Right renal cortex interstitium (tissue), 3 donors: ENCODE measurements at places on chromosomes 1 and 21.

DNA sequence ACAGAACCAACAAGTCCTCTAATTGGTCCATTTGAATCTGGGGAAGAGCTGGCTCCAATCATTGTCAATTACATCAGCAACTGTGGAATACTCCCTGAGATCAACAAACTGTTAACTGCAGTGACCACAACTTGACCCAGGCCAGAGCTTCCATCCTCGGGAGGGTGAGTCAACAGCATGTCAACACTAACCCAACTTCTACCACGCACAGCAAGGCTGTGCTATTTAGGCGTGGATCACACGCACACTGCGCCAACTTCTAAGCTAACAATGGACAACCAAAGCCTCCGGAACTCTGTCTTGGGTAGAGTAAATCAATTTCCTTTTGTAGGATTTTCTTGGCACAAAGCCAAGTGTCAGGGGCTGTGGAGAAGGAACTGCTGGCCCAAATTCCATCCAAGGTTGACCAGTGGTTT lies 30.4 kb downstream of the APP start:
- no peak for DNase-seq

- DNase-seq = no peak
Measured at GRCh38 chr1:103108376-103109150, at the start of gene COL11A1. Gene COL11A1 (minus strand): TSS chr1:103108522. CDS start chr1:103108178, 344 bp downstream.

DNA sequence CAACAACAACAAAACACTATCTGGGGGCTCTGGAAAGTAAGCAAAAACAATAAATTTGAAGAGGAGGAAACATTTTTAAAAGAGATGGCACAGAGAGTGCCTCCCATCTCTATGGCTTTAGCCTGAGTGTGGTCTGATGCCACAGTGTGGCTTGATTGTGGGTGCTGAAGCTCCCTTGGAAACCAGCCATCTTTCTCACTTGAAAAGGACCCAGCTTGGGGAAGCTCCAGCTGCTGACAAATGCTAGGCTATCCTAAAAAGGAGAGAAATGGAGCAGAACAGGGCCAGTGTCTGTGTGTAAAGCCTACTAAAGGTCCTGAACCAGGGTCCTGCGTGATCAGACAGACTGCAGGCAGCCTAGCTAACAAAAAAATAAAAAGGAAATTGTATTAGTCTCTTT lies 642.0 kb upstream of the PTBP2 start:
- no peak for DNase-seq

DNA sequence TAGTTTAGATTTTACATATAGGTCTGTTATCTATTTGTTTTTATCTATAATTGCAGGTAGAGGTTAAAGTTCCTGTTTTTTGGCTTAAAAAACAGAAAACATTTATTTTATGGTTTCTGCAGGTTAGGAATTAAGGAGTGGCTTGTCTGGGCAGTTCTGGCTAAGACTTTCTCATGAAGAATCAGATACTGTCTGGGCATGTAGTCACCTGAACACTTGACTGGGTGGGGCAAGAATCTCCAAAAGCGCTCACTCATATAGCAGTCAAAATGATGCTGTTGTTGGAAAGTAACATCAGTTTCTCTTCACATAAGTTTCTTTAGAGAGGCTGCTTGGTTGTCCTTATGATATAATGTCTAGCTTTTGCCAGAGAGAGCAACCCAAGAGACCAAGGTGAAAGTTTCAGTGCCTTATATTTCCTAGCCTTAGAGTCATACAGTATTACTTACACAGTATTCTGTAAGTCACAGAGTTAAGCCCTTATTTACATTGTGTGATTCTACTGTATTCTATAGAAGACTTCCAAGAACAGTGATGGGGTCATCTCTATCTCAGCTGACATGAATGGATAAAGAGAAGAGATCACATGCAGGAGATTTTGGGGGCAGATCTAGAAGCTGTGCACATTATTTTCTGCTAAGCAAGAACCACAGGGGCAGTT lies 125.4 kb upstream of the GPR52 start:
- DNase-seq = no peak

DNA sequence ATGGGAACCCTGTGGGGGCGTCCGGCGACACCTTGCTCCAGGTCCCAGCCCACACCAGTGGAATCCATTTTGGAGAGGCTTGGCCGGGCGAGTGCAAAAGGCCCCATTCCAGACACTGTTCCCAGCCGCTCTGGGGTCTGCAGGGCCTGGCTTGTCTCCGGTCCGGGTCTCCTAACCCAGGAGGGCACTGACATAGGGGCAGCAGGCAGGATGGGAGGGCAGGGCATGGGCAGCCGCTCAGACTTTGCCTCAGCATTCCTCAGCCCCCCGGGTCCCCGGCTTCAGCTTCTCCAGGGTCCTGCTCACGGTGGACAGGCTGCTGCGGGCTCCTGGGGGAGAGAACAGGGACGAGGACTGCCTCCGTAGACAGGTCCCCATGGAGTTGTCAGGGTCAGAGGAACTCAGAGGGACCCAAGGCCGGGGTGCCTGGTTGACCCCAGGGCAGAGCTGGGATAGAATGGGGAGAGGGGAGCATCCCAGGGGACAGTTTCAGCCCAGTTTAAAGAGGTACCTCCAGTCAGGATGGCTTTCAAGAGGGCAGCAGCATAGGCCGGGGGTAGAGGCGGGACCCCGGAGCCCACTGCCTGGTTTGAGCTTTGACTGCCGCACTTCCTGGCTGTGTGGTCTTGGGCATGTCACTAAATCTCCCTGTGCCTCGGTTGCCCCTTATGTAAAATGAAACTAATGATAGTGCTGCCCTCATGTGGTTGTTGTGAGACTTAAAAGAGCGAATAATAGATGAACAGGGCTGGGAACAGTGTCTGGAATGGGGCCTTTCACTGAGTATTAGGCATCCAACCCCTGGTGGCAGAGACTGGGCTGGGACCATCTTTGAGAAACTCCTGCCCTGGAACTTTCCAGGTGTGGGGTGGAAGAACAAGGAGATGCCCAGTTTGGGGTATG lies 3.7 kb downstream of the KNCN start:
- DNase-seq = no peak

DNA sequence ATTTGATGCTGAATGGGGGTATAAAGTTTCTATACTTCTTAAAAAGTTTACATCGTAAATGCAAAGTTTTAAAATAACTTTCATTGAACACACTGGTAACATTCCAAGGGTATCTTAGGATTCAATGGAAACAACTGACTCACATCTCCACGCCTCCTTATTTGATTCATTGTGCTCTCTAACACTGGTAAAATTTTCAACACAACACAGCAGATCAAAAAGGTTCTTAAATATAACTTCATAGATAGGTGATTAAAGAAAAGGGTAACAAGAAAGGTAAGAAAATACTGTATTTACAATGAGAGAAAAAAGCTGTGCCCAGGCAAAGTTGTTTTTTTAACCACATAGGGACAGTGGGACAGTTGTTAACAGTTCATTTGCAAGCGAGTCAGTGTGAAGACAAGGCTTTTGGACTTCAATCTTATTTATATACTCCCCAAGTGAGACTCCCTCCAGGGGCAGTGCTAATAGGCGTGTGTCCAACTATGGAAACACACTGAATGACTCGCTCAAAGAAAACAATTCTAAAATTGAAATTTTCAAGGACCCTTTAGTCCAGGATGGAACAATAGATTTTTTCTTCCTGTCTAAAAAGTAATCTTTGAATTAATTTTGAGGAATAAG lies 140.5 kb downstream of the TIAM1 start:
- DNase-seq = no peak

DNA sequence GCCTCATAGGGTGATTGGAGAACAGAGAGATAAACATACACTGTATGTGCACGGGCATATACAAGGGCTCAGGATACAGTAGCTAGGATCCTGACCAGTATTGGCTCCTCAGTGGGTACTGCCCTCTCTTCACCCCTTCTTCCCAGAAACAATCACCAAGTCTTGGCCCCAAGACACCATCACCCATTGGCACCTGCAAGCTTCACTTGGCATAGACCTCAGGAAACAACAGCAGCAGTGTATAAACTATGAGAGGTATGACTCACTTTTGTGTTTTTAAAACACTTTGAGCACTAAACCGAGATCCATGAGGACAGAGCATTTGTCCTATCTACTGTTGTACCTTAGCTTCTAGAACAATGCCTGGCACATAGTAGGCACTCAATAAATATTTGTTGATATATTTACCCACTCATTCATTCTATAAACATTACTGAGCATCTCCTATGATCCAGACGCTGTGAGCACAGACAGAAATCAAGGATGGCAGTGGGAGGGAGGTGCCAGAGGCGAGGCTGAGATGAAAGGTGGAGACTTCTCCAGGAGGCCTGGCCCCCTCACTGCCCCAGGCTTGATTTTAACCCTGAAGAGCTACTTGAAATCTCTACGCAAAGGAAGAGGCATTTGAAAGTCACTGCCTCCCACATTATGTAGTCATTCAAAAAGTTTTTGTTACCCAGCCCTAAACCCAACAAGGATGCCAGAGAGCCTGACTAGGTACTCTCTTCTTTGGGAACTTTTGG lies 95.2 kb downstream of the CAMK2N1 start:
- DNase-seq = no peak

GRCh38 chr1:152053375-152053774 lies 16.6 kb upstream of the S100A11 start:
- DNase-seq = no peak

DNA sequence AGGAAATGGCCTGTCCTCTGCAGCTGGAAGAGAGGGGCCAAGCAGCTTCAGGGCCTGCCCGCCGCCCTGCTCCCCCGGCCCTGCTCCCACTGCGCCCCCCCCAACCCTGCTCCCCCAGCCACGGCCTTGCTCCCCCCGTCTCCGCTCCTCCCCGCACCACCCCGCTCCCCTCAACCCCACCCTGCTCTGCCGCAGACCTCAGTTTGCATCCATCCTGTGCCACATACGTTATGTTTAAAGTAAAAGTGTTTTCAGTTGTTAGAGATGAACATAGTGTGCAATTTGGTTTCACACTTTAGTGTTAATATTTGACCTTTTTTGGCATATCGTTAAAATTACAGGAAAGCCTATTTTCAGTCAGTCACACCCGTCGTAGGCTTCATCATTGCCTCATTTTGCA lies 34.1 kb upstream of the DIP2A start:
- no peak for DNase-seq
